ENCODE measurements at places on chromosomes 16 and 17.

- DNase-seq, result no peak
These were observed 61.6 kb downstream of the TIMM22 start for GRCh38 chr17:1058423-1059130.

- no peak for DNase-seq
These were observed 27.2 kb downstream of the SREBF1 start for GRCh38 chr17:17809531-17810083.

- DNase-seq, result no peak
These were observed 1.4 kb downstream of the MPRIP start for GRCh38 chr17:17043461-17044271.

DNA sequence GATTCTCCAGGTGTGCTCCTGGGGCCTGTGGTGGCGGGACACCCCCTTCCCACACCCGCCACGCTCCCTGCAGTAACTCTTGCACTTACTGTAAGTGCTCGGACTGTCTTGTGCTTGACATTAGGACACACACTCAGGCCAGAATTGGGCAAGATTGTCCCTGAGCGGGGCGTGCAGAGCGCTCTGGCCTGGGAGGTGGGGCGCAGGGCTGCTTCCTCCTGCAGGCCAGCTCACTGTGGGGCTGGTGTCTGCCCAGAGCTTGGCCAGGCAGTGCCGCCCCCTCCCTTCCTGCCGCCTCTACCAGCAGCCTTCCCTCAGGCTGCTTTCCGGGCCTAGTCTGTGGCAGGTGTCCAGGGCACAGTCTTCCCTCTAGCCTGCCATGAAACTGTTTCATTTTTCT, 6.1 kb upstream of the ATP6V0C start:
- DNase-seq, result no peak
